ENCODE measurements at places on chromosomes 2 and 18. TPM values are rescaled to one million over a fixed set of nuclear protein-coding genes. Genes with fewer than 3 reads are reported as not detected.
A peak's percentile ranks its signal among the peaks of the same experiment; 100 is the strongest.

EFR3B gene
- total RNA-seq: 5.4 TPM

FSHR gene
- total RNA-seq: not detected

ABCA12 gene
- total RNA-seq: not detected

COL4A4 gene
- 3.3 TPM for total RNA-seq

KCNG2 gene
- total RNA-seq: 0.78 TPM

DAW1 gene
- not detected for total RNA-seq

TACR1 gene
- 3.3 TPM for total RNA-seq

RIT2 gene
- total RNA-seq: not detected

MFSD6 gene
- 92.1 TPM for total RNA-seq

VWC2L gene
- not detected for total RNA-seq

EGR4 gene
- not detected for total RNA-seq

DNA sequence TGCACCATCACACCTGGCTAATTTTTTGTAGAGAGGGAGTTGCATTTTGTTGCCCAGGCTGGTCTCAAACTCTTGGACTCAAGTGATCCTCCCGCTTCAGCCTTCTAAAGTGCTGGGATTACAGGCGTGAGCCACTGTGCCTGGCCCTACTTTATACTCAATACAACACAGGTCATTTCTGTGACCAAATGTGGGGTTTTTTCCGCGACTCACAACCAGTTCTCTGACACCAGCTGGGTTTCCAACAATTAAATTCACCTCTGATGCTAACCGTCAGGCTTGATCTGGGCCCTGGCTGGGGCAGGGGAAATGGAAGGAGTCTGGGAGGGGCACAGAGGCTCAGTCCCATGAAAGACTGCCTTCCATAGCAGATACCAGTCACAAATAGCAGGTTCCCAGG lies 64.8 kb upstream of the MCFD2 start:
- no peak for DNase-seq

DNA sequence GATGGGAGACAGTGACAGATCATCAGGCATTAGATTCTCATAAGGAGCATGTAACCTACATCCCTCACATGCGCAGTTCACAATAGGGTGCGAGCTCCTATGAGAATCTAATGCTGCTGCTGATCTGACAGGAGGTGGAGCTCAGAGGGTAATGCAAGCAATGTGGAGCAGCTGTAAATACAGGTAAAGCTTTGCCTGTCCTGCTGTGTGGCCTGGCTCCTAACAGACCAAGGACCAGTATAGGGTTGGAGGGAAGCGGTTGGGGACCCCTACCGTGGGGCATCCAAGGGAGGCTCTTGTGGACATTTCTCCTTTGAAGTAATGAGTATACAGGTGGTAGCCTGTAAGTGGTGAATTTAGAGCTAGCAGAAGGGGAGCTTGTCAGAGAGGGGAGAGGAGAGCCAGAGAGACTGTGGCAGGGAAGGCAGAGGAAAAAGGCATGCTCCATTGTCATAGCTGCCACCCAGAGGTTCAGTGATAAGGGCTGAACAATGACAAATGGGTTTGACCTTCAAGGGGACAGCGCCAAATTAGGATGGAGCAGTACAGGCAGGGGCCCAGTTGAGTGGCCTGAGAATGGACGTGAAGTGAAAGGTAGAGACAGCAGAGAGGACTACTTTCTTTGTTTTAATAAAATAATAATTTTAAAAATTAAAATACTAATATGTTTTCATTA lies 15.2 kb upstream of the TMBIM1 start:
- no peak for DNase-seq

- no peak for DNase-seq
These were observed 94.3 kb downstream of the MBD2 start for GRCh38 chr18:54130177-54130576.

DNA sequence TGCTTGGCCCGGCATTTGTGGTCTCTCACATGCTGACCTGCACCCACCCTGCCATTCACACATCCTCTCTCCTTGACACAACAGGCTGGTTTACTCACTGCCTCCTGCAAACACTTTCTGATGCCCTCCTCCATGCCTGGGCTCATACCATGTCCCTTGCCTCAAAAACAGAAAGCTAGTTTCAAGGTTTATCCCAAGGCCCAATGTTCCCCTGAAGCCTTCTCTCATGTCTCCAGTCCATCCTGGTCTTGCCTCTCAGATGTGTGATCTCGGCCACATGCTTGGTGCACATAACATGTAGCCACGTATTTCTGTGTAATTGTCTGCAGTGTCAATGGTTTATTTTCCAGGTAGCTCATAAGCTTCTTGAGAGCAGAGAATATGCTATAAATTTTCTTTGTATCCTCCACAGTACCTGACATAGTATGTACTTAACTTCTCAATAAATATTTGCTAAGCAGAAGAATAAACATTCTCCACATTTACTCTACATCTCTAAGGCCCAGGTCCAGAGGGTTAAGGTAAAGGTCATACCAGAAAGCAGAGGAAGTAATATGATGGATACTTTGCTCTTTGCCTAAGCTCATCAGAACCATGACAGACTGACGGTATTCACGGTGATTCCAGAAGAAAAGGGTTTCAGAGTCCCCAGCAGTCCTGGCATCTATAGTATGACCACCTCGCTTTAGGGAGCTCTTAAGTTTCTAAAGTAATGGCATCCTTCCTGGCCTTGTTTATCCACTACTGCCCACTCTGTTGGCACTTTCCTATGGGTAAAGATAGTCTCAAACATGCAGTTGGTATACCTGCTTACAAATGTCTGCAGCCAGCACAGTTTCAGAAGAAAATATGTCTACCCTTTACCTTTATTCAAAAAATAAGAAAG lies 163.4 kb upstream of the ZFP36L2 start:
- no peak for DNase-seq

- no peak for DNase-seq
These were observed 32.3 kb downstream of the WDPCP start for GRCh38 chr2:63555931-63556330.

- no peak for DNase-seq
These were observed 230.9 kb downstream of the DLGAP1 start for GRCh38 chr18:4224031-4224704.

- DNase-seq: no peak
These were observed 125.0 kb downstream of the NEDD4L start for GRCh38 chr18:58168993-58169392.

DNA sequence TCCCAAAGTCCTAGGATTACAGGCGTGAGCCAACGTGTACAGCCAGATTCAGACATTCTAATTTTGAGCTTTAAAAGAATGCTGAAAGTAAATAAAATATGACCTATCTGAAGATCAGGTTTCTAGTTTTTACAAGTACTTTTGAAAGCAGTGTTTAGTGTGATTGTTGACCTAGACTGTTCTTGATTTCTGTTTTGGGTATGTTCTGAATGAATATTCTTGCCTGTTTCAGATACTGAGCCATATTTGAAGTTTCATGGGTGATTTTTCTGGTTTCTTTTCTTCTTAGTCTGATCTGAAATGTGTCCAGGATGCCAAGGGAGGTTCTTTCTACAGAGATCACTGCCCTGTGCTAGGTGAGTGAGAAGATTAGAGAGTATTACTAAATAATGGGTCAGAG lies 37.2 kb downstream of the MIB1 start:
- no peak for DNase-seq

GRCh38 chr2:196171248-196171871 lies at the start of gene STK17B:
Gene STK17B (minus strand): TSS chr2:196171578. CDS start chr2:196163383, 8,195 bp downstream.
- peak; percentile 92 for DNase-seq

- no peak for DNase-seq
These were observed 44.4 kb upstream of the MBP start for GRCh38 chr18:77177009-77177408.

DNA sequence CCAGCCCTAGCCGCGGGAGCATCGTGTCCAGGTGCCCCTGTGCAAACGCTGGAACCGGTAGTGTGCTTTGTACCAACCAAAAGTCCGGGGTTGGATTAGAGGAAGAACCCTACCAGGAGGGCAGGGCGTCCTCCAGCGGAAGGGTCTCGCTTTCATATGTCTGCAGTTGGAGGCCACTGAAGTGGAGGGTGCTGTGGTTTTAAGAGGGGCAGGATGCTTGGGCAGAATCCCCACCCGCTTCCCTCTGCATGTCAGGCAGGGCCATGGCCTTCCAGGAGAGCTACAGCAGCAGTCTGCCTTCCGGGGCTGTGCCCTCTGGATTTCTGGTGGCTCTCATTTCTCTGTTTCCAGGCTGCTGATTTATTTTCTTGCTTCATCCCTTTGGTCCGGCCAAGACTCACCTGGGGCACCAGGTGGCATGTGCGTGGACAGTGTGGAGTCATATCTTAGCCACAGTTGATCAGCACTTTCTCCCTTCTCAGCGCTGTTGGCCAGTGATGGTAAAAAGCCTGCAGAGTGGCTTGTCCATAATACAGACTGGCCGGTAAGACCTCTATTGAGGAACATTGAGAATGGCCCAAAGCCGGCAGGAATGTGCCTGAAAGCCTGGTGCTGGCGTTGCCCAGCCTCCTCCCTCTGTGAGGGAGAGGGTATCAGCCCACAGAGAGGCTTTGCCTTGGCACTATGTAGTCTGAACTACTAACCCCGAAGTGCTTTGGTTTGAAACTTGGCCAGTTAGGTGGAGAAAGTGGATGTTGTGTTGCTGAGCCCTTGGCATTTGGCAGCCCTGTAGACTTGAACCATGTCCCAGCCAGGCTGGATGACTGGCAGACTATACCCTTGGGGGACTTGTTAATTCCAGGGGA lies 1.8 kb downstream of the AGAP1 start:
- no peak for DNase-seq

DNA sequence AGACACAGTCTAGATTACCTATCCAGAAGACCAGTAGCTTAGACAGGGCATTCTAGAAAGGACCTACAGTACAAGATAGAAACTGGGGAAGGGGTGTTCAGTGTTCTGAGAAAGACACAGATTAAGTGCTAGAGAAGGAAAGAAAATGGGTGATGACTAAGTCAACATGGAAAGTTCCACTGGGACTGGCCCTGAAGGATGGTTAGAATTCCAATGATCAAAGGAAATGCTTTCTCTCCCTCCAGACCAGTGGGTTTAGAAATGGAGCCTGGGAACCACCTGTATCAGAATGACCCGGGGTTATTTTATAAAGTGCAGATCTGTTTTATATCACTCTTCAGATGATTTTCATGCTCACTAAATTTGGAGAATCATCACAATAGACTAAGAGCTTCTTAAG lies 5.8 kb upstream of the COLEC12 start:
- no peak for DNase-seq

DNA sequence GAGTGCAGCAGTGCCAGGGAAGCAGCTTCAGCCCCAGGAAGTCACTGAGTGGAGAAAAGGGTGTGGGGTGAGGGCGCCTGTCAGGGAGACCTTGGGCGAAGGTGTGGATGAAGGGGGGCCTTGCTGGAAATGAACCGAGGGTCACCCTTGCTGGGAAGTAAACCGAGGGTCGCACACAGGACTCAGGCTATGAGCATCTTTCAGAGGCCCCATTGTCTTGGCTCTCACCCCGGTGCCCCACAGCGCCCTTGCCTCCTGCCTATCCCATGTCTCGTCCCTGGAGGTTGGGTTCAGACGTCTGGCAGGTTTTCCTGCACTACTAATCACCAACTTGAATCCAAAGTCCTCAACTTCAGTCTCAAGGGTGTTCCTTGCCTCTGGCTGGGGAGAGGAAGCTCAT lies 122.8 kb upstream of the PXDN start:
- no peak for DNase-seq

- DNase-seq: no peak
These were observed 57.1 kb upstream of the KLHL29 start for GRCh38 chr2:23327887-23328286.

- no peak for DNase-seq
These were observed 128.0 kb upstream of the BOD1L2 start for GRCh38 chr18:57018845-57019244.

GRCh38 chr18:63111671-63112402 lies 207.7 kb downstream of the BCL2 start:
- no peak for DNase-seq

GRCh38 chr2:197891897-197892442 lies 87.6 kb downstream of the PLCL1 start:
- DNase-seq: no peak

All from tibial nerve (tissue), 4 donors.